HL-60 (cell line): ENCODE measurements at places on chromosomes 3 and 15.

DNA sequence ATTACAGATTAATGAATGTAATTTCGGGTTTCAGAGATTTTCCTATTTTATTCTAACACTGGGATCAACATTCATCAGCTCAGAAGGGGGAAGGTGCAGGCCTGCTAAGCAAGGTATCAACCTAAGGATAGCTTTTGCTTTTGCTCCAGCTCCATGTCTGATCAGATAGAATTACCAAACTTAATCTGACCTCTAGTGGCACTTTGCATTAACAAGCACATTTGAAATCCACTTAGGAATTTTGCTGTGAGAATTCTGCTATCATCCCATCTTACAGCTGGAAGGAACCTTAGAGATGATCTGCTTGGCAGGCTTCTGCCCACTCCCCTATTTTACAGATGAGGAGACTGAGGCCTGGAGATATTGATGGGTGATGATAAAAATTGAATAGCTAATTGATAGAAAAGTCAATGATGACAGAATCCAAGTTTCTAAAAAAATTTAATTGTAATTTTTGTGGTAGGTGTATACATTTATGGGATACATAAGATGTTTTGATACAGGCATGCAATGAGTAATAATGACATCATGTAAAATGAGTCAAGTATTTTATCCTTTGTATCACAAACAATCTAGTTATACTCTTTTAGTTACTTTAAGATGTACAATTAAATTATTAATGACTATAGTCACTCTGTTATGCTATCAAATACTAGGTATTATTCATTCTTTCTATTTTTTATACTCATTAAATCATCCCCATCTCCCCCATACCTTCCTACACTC lies 209.2 kb upstream of the ZPLD1 start:
- no peak for DNase-seq

- no peak for DNase-seq
These were observed 471.4 kb downstream of the RAP2B start for GRCh38 chr3:153633407-153633806.

GRCh38 chr15:74631935-74632560 lies 16.4 kb downstream of the CLK3 start:
- DNase-seq = no peak

DNA sequence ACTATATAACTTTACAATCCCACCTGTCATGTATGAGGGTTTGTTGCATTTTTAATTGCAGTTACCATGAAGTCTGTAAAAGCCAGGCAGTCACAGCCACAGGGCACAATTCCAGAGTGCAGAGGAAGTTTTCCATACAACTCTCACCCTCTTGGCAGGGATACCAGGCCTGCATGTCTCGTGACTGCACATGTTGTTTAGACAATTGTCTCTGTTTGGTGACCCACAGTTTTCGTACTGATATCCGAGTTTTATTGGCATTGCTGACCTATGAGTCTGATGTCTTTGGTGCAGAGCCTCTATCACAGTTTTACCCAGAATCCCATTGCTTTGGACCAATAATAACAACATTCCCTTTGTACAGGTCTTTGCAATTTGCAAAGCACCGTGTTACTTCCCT lies 24.9 kb upstream of the MYZAP start:
- no peak for DNase-seq

- DNase-seq = no peak
These were observed 301.0 kb upstream of the TBL1XR1 start for GRCh38 chr3:177498037-177498857.

GRCh38 chr3:187243933-187244524 lies 46.7 kb downstream of the RTP1 start:
- no peak for DNase-seq

DNA sequence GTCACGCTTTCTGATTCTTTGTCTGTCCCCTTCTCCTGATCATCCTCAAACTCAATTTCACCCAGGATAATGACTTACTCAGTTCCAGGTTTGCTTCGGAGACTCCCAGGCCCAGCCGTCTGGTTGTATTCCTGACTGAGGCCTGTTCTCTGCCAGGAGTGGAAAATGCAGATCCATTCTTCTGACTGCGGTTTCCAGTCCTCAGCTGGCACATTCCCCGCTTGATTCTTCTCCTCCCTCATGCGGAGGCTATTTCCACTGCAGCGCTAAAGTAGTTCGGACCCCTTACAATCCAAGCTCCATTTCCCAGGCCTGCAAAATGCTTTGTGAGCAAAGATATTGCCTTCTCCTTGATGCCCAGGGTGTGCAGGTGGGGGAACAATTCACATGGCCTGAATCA lies 47.2 kb upstream of the GALNT15 start:
- no peak for DNase-seq

DNA sequence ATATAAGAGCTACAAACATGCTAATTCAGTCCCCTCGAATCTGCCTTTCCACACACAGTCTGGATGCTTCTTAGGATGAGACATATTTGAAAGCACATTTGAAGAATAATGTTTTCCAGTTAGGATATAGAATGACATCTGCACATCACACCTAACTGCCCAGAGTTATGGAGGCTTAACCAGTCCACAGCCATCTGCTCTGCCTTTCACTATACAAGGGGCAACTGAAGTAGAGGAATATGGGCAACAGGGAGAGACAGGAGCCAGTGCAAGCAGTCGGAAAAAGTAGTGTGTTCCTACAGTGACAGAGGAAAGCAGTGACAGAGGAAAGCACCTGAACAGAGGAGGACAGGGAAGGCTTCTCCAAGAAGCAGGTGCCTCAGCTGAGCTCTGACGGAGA lies 79.0 kb upstream of the CLDN18 start:
- no peak for DNase-seq

- no peak for DNase-seq
These were observed 596 bp upstream of the SGO1 start for GRCh38 chr3:20186600-20187004.

GRCh38 chr15:100291106-100291505 lies 50.7 kb downstream of the ADAMTS17 start:
- DNase-seq = no peak

GRCh38 chr3:107899990-107900651 lies 190.7 kb downstream of the CD47 start:
- no peak for DNase-seq

DNA sequence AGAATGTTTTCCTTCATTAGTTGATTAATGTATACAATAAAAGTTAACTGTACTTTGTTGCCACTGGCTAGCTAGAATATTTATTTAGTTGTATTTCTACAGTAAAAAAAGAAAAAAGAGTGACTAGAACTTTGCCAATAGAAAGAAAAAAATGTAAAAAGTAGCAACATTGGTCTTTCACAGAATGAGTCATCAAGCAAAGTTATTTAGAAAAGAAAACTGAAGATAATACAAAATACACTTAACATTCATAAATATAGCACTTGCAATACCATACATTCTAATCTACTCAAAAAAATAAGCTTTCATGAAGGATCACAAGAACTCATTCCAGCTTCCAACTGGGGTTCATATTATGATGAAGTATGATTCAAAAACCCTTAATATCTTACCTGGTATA lies 83.4 kb downstream of the AQR start:
- no peak for DNase-seq

- DNase-seq = no peak
These were observed 735.1 kb upstream of the LMCD1 start for GRCh38 chr3:7766530-7766929.

DNA sequence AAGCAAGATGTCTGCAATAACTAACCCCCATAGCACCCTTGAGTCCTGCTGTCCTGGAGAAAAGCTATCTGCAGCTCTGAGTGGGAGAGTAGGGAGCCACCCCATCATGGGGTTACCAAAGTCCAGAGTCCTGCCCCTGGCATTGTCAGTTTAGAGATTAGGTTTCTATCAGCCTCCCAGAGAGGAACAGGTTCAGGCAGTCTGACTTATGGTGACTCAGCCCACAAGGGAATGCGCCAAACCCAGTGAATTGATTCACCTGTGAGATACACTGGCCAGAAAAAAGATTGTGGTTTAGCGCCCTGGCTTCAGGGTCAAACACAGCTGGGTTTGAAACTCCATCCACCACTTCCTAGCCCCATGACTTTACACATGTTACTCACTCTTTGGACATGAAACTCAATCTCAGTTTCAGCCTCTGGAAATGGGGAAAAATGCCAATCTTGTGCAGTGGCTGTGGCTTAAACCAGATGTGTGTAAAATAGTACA lies 263.6 kb upstream of the HES1 start:
- no peak for DNase-seq

- no peak for DNase-seq
These were observed 12.0 kb upstream of the RTP3 start for GRCh38 chr3:46485779-46486175.

DNA sequence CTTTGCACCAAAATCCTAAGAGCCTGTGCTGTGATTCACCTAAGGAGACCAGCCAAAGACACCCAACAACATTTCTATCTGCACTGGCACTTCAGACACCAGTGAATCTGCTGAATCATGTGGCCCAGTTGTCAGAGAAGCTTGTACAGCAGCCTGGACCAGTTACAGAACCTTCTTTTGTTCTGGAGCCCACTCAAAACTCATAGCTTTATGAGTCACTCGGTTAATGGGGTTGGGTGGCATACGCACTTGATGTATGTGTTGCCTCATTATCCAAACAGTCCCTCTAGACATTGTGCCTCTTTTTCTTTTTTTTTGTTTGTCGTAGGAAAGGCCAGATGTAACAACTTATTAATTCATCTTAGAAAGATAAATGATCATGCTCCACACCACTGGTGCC lies 25.6 kb upstream of the GOLGA6L2 start:
- no peak for DNase-seq

- no peak for DNase-seq
These were observed 83.5 kb upstream of the CFAP20DC start for GRCh38 chr3:59133311-59133710.

DNA sequence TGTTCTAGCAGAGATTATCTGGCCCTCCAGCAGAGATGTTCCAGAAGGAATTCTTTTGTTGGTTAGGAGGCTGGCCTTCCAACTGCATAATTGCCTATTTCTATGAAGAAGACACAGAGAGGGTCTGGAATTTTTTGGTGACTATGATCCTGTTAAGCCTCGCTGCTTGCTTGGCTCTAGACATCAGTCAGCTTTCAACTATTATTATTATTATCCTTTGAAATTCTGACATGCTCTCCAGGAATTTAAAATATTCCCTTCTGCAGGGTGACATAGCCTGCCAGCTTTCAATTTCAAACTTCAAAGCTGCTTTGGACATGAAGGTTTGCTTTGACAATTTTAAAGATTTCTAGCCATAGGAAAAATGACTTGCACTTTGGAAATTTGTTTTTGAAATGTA lies 26.3 kb upstream of the ZNF148 start:
- DNase-seq = no peak

DNA sequence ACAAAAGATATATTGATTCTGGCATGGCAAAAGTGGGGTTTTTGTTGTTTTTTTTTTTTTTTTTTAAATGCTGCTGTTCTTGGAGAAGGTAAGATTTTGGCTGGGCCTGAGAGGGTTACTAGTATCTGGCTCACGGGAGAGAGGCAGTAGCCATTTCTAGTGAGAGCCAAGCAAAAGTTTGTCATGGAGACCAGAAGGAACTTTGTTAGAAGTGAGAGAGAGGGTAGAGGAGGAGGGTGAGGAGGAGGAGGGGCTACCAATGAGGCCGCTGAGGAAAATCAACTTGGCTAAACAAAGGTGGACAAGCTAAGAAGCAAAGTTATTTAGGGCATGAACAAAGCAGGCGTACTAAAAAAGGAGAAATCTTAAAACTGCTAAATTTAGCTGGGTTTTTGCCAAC lies 48.9 kb upstream of the STRIT1 start:
- DNase-seq = no peak

DNA sequence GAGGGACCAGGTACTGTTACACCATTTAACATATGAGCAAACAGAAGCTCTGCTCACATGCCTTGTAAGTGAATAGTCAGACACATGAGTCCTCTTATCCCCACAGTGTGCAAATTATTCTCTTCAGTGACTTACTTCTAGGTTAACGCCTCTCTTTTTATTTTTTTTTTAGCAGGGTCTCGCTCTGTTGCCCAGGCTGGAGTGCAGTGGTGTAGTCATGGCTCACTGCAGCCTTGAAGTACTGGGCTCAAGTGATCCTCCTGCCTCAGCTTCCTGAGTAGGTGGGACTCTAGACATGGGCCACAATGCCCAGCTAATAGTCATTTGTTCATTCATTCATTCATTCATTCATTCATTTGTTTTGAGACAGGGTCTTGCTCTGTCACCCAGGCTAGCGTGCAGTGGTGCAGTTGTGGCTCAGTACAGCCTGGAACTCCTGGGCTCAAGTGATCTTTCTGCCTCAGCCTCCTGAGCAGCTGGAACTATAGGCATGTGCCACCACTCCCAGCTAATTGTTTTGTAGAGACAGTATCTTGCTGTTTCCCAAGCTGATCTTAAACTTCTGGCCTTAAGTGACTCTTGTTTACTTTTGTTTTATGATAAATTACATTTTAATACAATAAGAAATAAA lies 94.7 kb downstream of the LRRC28 start:
- no peak for DNase-seq

GRCh38 chr3:144185276-144185675 lies 213.7 kb downstream of the DIPK2A start:
- DNase-seq = no peak

DNA sequence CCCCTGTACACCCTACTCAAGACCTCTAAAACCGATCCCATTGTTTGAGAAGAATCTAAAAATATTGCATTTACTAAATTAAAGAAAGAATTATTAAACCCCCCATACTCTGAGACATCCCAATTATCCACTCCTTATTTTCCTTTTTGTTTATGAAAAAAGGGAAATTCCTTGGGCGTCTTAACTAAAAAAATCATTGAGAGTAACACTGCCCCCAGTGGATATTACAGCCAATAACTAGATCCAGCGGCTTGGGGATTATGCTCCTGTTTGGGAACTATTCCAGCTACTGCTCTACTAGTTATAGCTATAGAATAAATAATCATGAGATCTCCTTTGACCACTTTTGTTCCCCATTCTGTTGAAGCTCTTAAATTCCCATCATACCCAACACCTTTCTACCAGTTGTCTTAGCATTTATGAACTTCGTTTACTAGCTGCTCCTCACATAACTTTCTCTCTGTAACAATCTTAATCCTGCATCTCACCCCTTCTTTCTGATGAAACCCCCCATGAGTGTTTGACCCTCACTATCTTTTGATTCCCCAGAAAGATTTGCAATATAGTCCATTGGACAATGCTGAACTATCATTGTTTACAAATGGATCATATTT lies 12.7 kb upstream of the CFAP91 start:
- peak; percentile 9 for DNase-seq
